ENCODE measurements at places on chromosomes 6 and 20.

GRCh38 chr6:11322252-11322885 lies 89.9 kb upstream of the NEDD9 start:
- DNase-seq = no peak

DNA sequence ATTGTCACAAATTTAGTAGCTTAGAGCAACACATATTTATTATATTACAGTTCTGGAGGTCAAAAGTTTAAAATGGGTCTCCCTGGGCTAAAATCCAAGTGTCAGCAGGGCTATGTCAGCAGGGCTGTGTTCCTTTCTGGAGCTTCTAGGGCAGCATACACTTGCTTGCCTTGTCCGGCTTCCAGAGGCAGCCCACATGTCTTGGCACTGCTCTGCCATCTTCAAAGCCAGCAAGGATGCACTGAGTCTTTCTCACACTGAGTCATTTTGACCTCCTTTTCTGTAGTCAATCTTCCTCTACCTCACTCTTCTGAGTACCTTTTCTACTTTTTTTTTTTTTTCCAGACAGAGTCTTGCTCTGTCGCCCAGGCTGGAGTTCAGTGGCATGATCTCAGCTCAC lies 39.0 kb downstream of the ADGRF4 start:
- DNase-seq = no peak

GRCh38 chr20:10370091-10370887 lies 63.7 kb downstream of the MKKS start:
- DNase-seq = no peak

- no peak for DNase-seq
These were observed 53.5 kb downstream of the RCAN2 start for GRCh38 chr6:46437671-46438221.

DNA sequence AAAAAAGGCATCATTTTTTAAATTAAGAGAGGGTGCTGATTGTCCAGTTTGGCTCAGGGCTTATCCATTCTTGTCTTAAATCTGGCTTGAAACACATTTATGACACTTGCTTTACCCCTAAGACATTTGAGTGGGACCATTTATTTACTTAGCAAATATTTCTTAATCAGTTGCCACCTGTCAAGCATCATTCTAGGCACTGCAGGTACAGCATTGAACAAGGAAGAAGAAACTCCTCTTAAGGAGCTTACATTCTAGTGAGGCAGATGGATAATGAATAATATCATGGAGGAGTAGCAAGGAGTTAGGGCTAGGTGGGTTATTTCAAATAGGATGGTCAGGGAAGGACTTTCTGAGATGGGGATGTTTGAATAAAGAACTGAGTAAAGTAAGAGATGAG lies 189.8 kb downstream of the UTRN start:
- DNase-seq = no peak

DNA sequence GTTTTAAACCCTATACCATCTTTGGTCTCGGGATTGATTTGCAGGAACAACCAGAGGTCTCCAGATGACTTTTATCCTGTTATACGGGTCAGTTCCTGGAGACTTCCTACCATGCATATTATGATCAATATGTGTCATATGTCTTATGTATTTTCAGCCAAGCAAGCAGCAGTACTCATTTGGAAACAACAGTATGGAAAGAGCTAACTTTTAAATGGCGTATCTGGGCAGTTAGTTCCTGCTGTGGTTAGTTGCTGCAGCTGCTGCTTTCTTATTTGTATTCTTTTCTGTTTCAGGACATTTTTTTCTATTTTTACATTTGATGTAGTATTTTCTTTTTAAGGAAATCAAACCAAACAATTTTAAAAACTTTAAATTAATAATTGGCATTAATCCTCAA lies 207.5 kb downstream of the MANEA start:
- no peak for DNase-seq

DNA sequence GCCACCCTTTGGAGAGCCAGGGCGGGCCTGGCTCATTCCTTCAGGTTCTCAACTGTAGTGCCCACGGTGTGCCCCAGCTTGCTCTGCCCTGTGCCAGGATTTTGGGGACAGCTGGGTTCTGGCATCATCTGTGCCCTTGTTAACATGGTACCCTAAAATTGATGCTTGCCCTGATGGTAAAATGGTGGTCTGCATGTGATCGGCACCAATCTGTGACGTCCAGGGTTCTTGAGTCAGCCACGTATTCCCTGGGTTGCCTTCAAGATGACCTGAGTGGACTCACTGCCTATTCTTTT lies 31.2 kb upstream of the APCDD1L start:
- DNase-seq = no peak

DNA sequence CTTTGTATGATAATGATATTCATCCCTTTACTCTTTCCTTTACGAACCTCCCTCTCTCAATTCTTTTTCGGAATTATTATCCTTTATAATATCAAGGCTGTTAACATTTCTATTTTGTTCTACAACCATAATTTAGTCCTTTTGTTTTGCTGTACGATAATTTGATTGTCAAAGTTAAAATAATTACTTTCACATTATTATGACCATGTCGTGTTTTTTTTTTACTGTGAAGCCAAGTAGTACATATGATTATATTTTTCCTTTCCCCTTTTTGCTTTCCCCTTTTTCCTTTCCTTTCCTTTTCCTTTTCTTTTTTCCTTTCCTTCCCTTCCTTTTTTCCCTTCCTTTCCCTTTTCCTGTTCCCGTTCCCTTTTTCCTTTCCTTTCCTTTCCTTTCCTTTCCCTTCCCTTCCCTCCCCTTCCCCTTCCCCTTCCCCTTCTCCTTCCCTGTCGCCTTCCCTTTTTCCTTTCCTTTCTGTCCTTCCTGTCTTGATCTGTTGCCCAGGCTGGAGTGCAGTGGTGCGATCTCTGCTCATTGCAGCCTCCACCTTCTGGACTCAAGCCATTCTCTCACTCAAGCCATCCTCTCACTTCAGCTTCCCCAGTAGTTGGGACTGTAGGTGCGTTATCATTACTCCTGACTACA lies 19.5 kb downstream of the CD2AP start:
- DNase-seq = no peak

GRCh38 chr20:4245542-4245941 lies 230.2 kb upstream of the RNF24 start:
- no peak for DNase-seq

DNA sequence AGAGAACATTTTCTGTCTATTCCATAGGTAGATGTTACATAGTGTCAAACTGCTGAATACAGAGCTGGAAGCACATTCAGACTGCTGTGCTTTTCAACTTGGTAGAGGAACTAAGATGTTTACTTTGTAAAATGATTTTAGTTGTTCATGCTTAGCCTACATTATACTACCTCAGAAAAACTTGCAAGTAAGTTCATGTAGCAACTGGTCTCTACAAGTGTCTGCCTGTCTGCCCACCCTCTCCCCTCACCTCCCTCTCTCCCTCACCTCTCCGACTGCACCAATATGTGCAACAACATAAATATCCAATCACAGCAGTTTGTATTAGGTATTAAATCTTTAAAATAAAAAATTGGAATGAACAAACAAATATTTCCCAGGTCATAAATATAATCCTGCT lies 25.3 kb downstream of the ELOVL4 start:
- no peak for DNase-seq

GRCh38 chr6:106558364-106558763 lies 70.9 kb downstream of the RTN4IP1 start:
- no peak for DNase-seq

DNA sequence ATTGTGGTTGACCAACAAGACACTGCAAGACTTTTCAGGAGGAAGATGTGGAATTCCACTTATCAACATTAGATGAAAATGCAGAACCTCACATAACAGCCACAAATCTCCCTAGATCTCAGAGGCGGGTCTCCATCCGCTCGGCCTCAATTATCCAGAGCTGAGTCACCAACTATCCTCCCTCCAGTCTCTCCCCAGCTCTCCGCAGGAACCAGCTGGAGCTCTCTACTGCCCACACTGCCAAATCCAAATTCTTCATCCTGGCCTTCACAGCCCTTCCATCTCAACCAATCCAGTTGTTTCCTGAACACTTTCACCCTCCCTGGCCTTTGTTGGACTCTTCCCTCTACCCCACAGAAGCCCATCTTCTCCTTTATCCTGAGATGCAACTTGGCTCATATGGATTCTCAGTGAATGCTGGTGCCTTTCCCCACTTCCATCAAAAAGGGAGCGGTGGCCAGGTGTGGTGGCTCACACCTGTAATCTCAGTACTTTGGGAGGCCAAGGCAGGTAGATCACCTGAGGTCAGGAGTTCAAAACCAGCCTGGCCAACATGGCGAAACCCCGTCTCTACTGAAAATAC lies 3.5 kb upstream of the TGIF2 start:
- DNase-seq = no peak

DNA sequence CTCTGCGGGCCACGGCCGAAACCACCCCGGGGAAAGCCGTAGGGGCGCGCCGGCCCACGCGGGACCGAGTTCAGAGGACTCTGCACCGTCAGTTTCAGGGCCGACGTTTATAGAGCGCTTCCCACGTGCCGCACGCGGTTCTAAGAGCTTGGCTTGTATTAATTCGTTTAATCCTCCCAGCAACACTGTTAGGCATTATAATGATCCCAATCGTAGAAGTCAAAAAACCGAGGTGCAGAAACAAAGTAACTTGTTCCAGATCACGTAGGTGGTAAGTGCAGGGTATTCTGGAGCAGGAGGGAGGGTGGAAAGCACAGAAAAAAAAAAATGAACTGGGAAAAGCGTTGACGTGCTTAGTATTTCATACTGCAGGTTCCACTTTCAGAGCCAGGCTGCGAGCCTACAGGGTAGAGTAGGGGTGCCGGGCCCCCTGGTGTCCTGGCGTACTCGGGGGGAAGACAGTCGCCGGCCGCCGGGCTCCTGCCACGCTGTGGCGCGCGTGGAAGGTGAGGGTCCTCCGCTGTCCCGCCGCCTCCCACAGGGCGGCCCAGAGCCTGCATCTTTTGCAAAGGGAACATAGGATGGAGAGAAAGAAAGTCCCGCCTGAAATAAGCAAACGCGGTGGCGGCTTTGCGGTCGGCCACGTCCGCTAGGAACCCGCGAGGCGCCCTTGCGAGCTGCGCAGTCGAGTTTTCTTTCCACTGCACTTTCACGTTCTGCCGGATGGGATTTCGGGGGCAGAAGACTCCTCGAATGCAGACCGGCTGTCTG lies 10.2 kb upstream of the FOXF2 start:
- no peak for DNase-seq

All from T-cell (primary cell).